Esophagus squamous epithelium (tissue), 5 donors: ENCODE measurements at places on chromosomes 6 and 20.

- no peak for DNase-seq
Observed at GRCh38 chr20:35883336-35883777, 70.9 kb downstream of the SCAND1 start.

DNA sequence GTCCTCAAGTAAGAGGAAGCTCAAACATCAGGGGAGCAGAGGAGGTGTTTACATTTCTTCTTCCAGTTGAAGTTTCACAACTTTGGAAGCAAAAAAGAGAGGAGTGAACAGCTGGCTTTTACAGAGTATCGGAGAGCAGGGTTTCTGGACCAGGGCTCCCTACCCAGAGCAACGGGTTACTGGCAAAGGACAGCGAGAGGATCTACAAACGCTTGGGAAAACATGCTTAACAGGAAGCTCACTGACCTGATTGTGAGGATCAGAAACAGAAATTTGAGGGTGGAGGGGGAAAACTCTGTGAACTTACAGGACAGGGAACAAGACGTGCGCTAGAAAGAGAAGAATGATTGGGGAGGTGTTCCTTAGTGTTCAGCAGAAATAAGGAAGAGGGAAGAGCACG is 85.7 kb upstream of the TAB2 start:
- no peak for DNase-seq

DNA sequence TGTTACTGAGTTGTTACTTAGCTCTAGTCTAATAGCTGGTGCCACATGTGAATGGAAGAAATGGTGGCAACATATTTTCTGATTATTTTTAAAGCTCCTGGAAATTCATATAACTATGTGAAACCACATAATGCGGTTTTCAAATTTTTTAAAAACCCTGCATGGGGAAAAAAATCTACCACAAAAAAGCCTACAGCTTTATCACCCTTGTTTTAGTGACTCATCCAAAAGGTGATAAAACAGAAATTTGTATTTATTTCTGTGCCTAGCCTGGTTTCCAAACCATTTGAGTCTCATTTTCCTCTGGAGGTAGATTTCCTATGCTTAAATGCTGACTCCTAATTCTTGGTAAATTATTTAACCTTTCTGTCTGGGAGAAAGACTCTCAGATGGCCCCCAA is 5.4 kb upstream of the FBXO30 start:
- no peak for DNase-seq

- no peak for DNase-seq
Observed at GRCh38 chr6:29955783-29956182, 13.5 kb downstream of the HLA-A start.

- DNase-seq, result no peak
Observed at GRCh38 chr20:7723284-7723683, 217.0 kb downstream of the HAO1 start.

- no peak for DNase-seq
Observed at GRCh38 chr6:77092971-77093370, 370.3 kb downstream of the HTR1B start.

GRCh38 chr20:62818592-62819493 is 2.0 kb downstream of the COL9A3 start:
- no peak for DNase-seq

GRCh38 chr6:158323561-158323958 is 11.3 kb downstream of the TULP4 start:
- no peak for DNase-seq

- DNase-seq, result no peak
Observed at GRCh38 chr6:33694977-33695376, 16.5 kb downstream of the UQCC2 start.

- DNase-seq, result no peak
Observed at GRCh38 chr20:3461211-3461771, 9.5 kb upstream of the ATRN start.

DNA sequence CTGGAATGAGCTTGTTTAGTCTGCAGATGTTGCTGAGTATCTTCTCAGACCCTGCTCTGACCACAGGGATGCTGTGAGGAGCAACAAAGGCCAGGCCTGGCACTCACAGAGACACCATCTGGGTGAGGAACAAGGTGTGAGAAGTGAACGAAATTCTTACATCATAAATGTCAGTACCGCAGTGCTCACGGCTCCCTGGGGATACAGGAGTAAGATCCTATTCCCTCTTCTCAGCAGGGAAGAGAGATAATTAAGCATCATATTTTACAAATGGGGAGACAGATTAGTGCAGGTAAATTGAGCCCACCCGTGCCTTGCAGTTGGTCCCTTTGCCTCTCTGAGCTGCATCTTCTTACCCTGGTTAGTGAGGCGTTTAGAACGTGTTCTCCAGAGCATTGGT is 106.2 kb downstream of the DTD1 start:
- no peak for DNase-seq

- DNase-seq, result no peak
Observed at GRCh38 chr6:20204512-20204894, 7.8 kb downstream of the MBOAT1 start.

GRCh38 chr6:95767897-95768463 is 190.6 kb downstream of the MANEA start:
- DNase-seq, result no peak

GRCh38 chr20:59451641-59452040 is 151.2 kb downstream of the EDN3 start:
- no peak for DNase-seq

- no peak for DNase-seq
Observed at GRCh38 chr20:49278818-49279676, 1.2 kb upstream of the ZNFX1 start.

DNA sequence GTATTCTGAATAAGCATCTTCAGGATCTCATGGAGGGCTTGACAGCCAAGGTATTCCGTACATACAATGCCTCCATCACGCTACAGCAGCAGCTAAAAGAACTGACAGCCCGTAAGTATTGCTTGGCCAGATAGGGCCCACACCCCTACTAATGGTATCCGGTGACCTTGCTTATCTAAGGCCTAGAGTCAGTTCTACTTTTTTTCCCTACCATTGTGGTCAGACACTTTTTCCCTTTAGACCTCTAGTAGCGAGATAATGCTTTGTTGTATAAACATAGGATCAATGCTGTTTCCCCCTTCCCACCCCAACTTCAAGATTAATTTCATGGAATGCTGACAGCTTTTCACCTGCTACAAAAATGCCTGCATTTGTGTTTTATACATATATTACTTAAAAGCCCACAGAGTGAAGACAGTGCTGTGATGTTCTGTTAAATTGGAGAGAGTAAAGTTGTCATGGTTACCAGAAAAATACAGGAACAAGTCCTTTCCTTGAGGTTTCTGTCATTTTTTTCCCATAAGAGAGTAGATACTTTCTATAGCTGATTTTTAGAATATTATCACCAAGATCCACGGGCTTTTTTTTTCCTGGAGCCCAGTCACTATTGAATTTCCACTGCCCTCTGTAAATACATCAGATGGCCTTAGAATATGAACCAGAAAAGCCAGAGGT is 20.9 kb upstream of the PLCG1 start:
- DNase-seq, result no peak

DNA sequence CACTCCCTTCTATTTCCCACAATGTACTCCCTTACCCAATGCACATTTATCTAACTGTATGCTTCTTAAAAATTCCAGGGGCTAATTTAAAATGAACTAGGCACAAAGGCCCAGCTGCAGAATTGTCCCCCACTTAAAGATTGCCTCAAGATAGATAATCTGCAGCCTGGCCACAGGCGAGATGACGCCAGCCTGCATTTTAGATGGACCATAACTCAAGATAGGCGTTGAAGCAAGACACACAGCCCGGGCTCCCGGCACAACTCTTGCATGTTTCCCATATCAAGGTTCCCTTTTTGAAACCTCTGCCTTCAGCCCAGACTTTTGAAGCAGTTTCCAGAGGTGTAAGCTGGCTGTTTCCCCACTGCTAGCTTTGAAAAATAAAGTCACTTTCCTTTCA is 3.2 kb upstream of the REPS1 start:
- DNase-seq, result no peak

- DNase-seq, result no peak
Observed at GRCh38 chr6:39558591-39559190, 166.5 kb downstream of the KIF6 start.

- DNase-seq, result no peak
Observed at GRCh38 chr20:16205507-16205906, 367.7 kb downstream of the KIF16B start.

- DNase-seq, result no peak
Observed at GRCh38 chr6:26318459-26319404, 46.3 kb upstream of the BTN3A2 start.

- no peak for DNase-seq
Observed at GRCh38 chr6:170140129-170140528, 150.7 kb downstream of the DLL1 start.

- DNase-seq, result no peak
Observed at GRCh38 chr6:121330516-121330915, 3.8 kb downstream of the TBC1D32 start.

GRCh38 chr6:35185971-35186370 is 27.8 kb upstream of the SCUBE3 start:
- DNase-seq, result no peak

GRCh38 chr6:9732056-9732455 is 682.8 kb downstream of the TFAP2A start:
- DNase-seq, result no peak

DNA sequence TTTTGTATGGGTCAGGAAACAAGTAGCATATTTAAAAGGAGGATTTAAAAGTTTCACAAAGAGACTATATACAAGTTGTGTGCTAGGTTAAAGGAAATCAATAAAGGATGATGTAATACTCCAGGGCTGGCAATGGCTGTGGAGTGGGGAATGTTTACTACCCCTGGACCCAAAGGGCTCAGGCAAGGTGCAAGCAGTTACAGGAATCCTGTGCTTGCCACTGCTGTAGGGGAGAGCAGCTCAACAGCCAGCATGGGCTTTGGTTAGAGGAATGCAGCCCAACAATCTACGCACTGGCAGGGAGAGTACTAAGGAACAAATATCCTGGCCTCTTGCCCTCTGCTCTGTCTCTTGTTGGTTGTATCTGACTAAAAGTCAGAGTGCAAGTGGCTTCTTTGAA is 1642.2 kb downstream of the KHDRBS2 start:
- DNase-seq, result no peak

DNA sequence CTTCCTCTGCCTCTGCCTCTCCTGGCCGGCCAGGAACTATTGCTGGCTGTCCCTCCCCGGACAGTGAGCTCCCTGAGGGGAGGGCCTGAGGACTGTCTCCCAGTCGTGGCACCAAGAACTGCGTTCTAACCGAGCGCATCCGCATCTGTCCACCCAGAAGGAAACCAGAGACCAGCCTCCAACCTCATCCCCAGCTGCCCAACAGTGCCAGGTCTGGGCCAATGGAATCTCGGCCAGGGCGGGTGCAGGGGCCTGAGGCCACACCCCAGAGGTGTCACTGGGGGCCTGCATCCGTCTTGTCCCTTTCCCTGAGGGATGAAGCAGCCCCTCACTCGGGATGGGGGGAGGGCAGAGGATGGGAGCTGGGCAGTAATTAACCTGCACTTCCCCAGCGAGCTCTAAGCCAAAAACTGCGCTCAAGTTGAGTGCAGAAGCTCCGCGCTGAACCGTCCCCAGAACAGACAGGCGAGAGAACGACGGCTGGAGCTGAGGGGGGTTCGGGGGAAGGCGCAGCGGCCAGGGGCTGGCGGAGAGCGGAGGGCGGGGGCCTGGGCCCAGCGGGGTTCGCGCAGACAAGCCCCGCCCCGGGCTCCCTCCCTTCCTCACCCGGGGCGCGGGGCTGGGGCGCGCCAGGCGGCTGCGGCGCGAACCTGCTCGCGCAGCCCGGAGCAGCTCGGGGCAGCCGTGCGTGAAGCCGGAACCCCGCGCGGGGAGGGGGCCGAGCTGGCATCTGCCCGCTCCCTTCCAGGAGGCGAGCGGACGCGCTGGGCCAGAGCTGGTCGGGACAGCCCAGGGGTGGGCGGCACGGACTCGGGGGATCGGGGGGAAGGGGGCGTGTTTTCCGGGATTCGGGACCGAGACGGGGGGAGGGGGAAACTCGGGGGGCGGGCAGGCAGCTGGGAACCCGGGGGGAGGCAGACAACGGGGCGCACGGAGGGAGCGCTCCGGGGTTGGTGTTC is 1.4 kb downstream of the TFEB start:
- DNase-seq, result no peak

DNA sequence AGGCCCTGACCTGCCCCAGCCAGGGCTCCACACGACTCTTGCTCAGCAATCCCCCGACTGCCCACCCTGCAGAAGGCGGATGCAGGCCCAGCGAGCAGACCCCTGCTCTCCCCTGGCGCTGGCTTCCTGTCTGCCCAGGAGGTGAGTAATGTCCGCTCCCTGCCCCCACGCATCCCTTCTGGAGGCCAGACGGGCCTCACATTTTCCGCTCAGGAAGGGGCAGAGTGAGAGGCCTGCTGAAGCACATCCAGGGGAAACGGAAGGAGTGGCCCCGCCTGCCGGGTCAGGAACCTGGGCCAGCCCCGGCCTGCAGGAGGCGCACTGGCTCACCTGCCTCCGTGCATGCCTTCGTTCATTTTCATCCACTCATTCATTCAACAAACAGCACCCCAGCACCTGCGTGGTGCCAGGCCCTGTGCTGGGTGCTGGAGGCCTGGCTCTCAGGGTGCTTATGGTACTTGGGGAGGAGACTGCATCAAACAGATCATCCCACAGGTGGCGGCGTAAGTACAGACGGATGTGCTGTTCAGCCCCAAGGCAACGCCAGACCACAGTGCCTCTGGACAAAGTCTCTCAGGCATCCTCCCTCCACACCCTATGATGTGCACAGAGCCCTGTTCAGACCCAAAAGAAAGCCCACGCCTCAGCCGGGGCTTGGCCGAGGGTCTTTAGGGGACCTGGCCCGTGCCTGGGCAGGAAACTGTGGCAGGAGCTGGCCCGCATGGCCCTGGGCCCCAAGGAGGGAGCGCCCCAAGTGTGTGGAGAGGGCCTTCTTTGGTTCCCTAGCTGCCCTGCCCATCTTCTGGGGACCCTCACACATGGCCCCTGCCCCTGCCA is 112.1 kb downstream of the ASXL1 start:
- DNase-seq, result no peak

- no peak for DNase-seq
Observed at GRCh38 chr20:16760431-16761304, 12.5 kb downstream of the OTOR start.

DNA sequence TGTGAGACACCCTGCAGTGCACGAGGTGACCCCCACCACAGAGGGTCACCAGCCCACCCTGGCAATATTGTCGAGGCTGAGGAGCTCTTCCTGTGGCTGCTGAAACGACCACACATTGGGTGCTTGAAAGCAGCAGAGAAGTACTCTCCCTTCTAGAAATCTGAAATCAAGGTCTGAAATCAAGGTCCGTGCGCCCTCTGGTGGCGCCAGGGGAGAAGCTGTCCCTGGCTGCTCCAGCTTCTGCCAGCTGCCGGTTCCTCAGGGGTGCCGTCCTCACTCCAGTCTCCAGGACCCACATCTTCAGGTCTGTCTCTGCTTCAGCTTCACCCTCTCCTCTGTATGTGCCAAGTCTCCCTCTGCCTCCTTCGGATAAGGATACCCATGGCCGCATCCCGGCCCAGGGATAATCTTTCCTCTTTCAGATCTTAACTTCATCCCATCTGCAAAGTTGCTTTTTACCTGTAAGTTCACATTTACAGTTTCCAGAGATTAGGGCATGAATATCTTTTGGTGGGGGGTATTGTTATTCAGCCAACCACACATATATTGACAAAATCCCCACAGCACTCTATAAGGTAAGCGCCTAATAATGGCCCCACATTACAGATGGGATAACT is 108.3 kb upstream of the PHACTR3 start:
- no peak for DNase-seq
